ENCODE measurements at places on chromosomes 11 and 22. TPM values are rescaled to one million over a fixed set of nuclear protein-coding genes. Genes with fewer than 3 reads are reported as not detected.

Gene SYT13
- polyA plus RNA-seq, result 12.6 TPM

Gene MYEOV
- polyA plus RNA-seq, result 5.0 TPM

Gene GP1BB
- 2.9 TPM for polyA plus RNA-seq

Gene FGF4
- polyA plus RNA-seq, result not detected

- DNase-seq, result peak; percentile 22
Measured at GRCh38 chr11:100340466-100341319, 346.4 kb upstream of the ARHGAP42 start.

DNA sequence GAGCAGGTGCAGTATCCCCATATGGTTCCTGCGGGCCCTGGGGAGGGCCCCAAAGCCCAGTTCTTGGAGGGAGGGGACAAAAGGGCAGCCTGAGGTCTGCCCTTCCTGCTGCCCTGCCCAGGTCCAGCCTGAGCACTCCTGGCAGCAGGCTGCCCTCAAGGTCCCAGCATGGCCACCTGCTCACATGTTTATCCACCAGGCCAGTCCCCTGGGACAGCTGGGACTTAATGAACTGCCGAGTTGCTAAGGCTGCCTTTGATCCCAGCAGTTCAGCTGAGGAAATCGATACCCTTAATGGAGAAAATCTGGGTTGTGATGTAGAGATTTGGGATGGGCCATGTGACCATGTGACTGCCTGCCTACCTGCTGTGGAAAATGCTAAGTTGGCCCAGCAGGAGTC lies 146.2 kb downstream of the TRIM29 start:
- DNase-seq, result no peak

- DNase-seq, result no peak
Measured at GRCh38 chr22:26972286-26972685, 314.9 kb downstream of the MIAT start.

GRCh38 chr11:16603245-16603644 lies 135.2 kb upstream of the C11orf58 start:
- no peak for DNase-seq

DNA sequence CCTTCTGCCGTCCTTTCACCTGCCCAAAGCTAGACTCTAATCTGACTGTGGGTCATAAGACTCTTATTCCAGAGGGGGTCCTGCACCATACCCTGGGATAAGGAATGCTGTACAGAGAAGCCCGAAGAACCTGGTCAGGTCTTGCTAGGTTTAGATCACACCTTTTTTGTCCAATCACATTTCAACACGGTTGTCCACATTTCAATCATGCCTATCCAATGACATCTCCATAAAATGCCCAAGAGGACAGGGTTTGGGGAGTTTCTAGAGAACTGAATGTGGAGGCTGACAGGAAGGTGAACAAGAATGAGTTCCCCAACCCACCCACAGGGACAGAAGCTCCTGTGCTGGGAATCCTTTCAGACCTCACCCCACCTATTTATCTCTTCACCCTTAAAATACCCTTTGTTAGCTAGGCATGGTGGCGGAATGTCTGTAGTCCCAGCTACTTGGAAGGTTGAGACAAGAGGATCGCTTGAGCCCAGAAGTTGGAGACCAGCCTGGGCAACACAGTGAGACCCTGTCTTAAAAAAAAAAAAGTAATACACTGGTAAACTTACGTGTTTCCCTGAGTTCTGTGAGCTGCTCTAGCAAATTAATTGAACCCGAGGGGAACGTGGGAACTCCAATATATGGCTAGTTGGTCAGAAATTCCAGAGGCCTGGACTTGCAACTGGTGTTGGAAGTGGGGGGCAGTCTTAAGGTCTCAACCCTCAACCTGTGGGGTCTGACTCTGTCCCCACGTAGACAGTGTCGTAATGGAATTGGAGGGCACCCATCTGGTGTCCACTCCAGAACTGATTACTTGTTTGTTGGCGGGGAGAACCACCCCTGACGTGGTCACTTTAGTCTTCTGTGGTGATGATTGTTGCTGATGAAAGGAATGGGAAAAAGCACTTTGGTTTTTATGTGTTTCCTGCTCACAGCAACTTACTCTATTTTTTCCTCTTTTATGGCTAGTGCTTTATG lies 17.8 kb downstream of the TCIRG1 start:
- DNase-seq, result no peak

DNA sequence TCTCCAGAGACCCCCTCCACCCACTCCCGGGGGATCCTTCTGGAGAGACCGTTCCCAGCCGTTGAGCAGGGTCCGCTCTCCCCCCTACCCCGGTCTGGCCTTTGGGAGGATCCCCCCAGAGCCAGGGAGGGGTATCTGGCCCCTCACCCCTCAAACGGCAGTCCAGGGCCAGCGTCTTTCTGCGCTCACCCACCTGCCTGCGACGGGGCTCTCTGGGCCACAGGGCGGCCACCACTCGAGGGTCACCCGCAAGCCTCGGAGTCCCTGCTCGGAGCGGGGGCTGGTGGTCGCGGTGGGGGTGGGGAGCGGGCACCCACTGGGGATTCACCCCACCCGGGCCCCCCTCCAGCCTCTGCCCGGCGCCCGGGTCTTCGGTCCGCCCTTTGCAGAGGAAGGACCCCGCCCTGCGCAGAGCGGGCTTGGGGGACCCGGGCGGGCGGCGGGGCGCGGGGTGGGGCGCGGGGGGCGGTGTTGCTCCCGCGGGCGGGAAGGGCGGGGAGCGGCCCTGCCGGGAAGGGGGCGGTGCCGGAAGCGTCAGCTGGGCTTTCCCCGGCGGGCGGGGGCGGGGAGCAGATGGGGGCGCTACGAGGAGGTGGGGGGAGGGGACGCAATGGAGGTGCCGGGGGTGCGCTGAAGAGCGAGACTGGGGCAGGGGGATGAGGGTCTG lies 16.6 kb downstream of the CRELD2 start:
- DNase-seq, result no peak
